ENCODE measurements at places on chromosomes 3 and 15. TPM values are rescaled to one million over a fixed set of nuclear protein-coding genes. Genes with fewer than 3 reads are reported as not detected.

- no peak for DNase-seq
- peaks cover 12% of the 10 kb centered on the region for H3K36me3 ChIP-seq
- H3K4me3 ChIP-seq, result peak overlapping the region; percentile 90
- H3K4me1 ChIP-seq, result peaks cover 52% of the 10 kb centered on the region
Observed at GRCh38 chr3:146543461-146544001, 876 bp downstream of the PLSCR1 start.

The KCNH8 gene
- total RNA-seq, result not detected

The CCK gene
- total RNA-seq, result not detected

- no peak overlapping the region for H3K4me3 ChIP-seq
- DNase-seq, result no peak
- H3K27ac ChIP-seq, result no peak overlapping the region
- H3K27me3 ChIP-seq, result peaks cover 10% of the 10 kb centered on the region
Observed at GRCh38 chr3:17936736-17937480, 194.5 kb upstream of the TBC1D5 start.

DNA sequence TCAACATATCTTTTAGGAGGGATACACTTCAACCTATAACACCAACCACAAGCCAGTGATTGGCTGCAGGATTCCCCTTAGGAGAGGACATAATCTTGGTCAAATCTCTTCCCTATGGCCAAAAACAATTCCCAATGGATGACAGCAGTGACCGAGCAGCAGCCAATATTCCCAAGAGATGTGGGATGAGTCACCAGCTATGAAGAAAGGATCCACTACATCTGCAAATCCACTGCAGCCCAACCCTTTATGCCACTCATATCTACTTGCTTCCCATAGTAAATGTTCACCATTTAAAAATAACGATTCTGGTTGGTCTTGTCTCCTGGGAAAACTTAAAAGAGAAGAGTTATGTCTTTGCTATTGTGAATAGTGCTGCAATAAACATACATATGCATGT is 4.5 kb upstream of the IQCF5 start:
- H3K4me1 ChIP-seq, result no peaks in the 10 kb centered on the region
- no peaks in the 10 kb centered on the region for H3K36me3 ChIP-seq

DNA sequence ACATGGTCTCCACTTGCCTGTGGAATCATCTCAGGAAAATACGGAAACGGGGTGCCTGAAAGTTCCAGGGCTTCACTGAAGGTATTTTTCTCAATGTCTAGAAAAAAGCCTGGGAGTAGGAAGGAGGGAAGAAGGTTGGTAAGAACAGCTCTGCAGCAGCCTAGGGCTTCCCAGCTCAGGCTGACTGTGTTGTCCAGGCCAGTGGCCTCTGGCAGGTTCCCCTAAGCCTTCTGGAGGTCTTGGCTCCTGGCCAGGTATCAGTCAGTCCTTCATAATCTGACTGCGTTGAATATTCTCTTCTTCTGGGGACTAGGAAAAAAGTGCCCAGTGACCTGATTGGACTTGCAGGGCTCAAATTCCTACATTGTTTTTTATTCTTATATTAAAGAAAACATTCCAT is 38.6 kb downstream of the SSR3 start:
- no peaks in the 10 kb centered on the region for H3K36me3 ChIP-seq
- H3K4me1 ChIP-seq, result peaks cover 21% of the 10 kb centered on the region
- H3K4me3 ChIP-seq, result no peak overlapping the region

GRCh38 chr3:171620825-171621434 is 160.7 kb upstream of the TNIK start:
- no peaks in the 10 kb centered on the region for H3K4me1 ChIP-seq
- H3K27me3 ChIP-seq, result peaks cover 7% of the 10 kb centered on the region
- no peaks in the 10 kb centered on the region for H3K36me3 ChIP-seq
- DNase-seq, result no peak
- no peak overlapping the region for H3K4me3 ChIP-seq

The FEZF2 gene
- total RNA-seq, result not detected

The APBA2 gene
- 17.5 TPM for total RNA-seq

- peaks cover 9% of the 10 kb centered on the region for H3K4me1 ChIP-seq
- no peaks in the 10 kb centered on the region for H3K27me3 ChIP-seq
- H3K36me3 ChIP-seq, result peaks cover 2% of the 10 kb centered on the region
- peak overlapping the region; percentile 69 for H3K4me3 ChIP-seq
- no peak for DNase-seq
- peak overlapping the region; percentile 72 for H3K27ac ChIP-seq
Observed at GRCh38 chr15:45164914-45165313, 22.9 kb downstream of the SHF start.

The TTC14 gene
- total RNA-seq, result 38.0 TPM

DNA sequence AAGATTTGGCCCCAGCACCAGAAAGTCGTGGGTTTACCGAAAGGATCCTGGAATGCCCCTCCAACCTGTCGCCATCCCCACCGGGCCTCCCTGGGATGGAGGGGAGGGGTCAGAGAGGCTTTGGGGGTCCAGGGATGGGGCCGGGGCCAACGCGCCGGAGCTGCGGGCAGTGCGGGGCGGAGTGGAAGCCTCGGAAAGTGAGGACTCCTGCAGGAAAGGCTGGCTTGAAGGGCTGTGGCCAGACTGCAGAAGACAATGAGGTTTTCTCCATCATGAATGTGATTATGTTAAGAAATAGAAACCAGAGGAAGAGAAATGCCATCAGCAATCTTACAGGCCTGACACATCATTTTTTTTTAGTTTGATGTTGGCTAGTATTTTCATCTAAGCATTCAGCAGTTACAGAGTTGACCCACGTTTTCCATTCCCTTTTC is 738 bp downstream of the YEATS2 start:
- DNase-seq, result peak; percentile 52
- peaks cover 36% of the 10 kb centered on the region for H3K4me1 ChIP-seq
- H3K36me3 ChIP-seq, result peaks cover 25% of the 10 kb centered on the region
- H3K4me3 ChIP-seq, result peak overlapping the region; percentile 91

DNA sequence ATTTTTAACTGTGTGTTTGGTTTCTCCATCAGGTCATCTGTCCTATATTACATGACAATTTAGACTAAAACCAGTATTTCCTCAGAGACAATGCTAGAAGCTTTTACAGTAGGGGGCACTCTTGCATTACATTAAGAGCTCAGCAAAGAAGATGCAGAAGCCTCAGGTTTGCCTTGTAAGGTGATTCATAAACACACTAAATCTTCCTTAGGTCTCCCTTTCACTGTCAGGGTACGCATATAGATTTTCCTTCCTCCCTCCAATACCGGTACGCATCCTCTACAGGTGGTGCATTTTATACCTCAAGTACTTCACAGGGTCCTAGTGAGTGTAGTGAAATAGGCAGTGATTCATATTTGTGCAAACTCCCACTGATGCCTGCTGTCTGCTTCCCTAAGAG is 46.5 kb downstream of the CD86 start:
- no peak for DNase-seq
- peaks cover 42% of the 10 kb centered on the region for H3K4me1 ChIP-seq
- peak overlapping the region; percentile 60 for H3K4me3 ChIP-seq
- no peaks in the 10 kb centered on the region for H3K27me3 ChIP-seq
- no peaks in the 10 kb centered on the region for H3K36me3 ChIP-seq

The CCDC54 gene
- total RNA-seq, result not detected

GRCh38 chr3:52851348-52851747 is 16.5 kb upstream of the MUSTN1 start:
- DNase-seq, result peak; percentile 50
- no peaks in the 10 kb centered on the region for H3K4me1 ChIP-seq
- H3K4me3 ChIP-seq, result no peak overlapping the region
- no peak overlapping the region for H3K27ac ChIP-seq

DNA sequence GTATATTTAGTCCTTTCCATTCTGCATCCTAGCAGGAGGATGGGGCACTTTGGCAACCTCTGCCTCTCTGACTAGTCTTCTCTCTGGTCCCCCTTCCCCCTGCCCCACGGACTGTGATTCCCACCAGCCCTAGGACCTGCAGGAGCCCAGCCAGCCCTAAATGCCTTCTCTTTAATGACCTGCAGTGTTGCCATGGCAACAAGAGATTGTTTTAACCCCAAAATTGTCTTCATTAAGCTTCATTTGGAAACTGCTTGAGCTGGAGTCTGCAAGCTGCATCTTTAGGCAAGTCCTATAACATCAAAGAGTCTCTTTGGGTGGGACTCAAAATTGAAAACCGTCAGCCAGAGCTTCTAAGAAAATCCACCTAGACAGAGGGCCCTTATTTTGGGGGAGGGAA is 59.7 kb upstream of the ANKRD34C start:
- no peak for DNase-seq
- no peaks in the 10 kb centered on the region for H3K4me1 ChIP-seq
- no peak overlapping the region for H3K27ac ChIP-seq
- peaks cover 18% of the 10 kb centered on the region for H3K27me3 ChIP-seq
- H3K36me3 ChIP-seq, result no peaks in the 10 kb centered on the region

- no peak overlapping the region for H3K27ac ChIP-seq
- H3K27me3 ChIP-seq, result peaks cover 16% of the 10 kb centered on the region
- H3K4me1 ChIP-seq, result no peaks in the 10 kb centered on the region
- H3K4me3 ChIP-seq, result no peak overlapping the region
- no peaks in the 10 kb centered on the region for H3K36me3 ChIP-seq
Observed at GRCh38 chr15:38408576-38408975, 45.4 kb upstream of the FAM98B start.

- H3K4me3 ChIP-seq, result peak overlapping the region; percentile 65
- H3K27me3 ChIP-seq, result no peaks in the 10 kb centered on the region
- peak overlapping the region; percentile 97 for H3K27ac ChIP-seq
- peaks cover 81% of the 10 kb centered on the region for H3K4me1 ChIP-seq
- H3K36me3 ChIP-seq, result no peaks in the 10 kb centered on the region
- peak; percentile 87 for DNase-seq
Observed at GRCh38 chr15:40098489-40099261, 10.0 kb downstream of the BMF start.

Measured in activated CD4-positive, alpha-beta T cell treated with anti-CD3 and anti-CD28 coated beads for 36 hours (primary cell).